ENCODE measurements at places on chromosomes 1 and 21. TPM values are rescaled to one million over a fixed set of nuclear protein-coding genes. Genes with fewer than 3 reads are reported as not detected.
A peak's percentile ranks its signal among the peaks of the same experiment; 100 is the strongest.

The MPZ gene
- total RNA-seq, result 4.2 TPM

- DNase-seq, result no peak
- no peaks in the 10 kb centered on the region for H3K27me3 ChIP-seq
These were observed 26.1 kb downstream of the PADI6 start for GRCh38 chr1:17397910-17398695.

- no peak for DNase-seq
- peaks cover 15% of the 10 kb centered on the region for H3K4me1 ChIP-seq
- H3K27me3 ChIP-seq, result no peaks in the 10 kb centered on the region
- H3K36me3 ChIP-seq, result no peaks in the 10 kb centered on the region
- H3K27ac ChIP-seq, result no peak overlapping the region
- no peak overlapping the region for H3K4me3 ChIP-seq
These were observed 46.1 kb upstream of the SRP9 start for GRCh38 chr1:225731491-225731890.

DNA sequence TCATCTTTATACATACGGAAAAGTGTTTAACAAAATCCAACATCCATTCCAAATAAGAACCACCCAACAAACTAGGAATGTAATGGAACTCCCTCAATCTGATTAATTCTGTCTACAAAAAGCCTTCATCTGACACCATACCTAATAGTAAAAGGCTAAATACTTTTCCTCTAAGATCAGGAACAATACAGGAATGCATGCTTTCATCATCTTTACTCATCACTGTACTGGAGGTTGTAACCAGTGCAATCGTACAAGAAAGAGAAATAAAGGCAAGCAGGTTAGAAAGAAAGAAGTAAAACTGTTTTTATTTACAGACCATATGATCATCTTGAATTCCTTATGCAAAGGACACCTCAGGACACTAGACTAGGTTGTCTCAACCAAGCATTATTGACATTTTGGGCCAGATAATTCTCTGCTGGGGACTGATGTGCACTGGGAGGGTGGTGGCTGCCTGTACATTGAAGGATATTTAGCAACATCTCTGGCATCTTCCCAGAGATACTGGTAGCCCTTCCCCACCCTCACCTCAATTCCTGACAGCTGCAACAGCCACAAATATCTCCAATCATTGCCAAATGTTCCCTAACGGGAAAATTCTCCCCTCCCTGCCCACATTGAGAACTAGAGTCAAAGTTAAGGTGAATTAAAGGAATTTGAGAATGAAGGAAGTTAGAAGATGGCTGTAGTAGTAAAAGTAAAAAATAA lies 30.6 kb upstream of the INSL5 start:
- H3K27ac ChIP-seq, result no peak overlapping the region
- H3K4me1 ChIP-seq, result no peaks in the 10 kb centered on the region
- DNase-seq, result no peak
- H3K27me3 ChIP-seq, result no peaks in the 10 kb centered on the region
- no peak overlapping the region for H3K4me3 ChIP-seq

The SORT1 gene
- total RNA-seq, result 212 TPM

- no peaks in the 10 kb centered on the region for H3K27me3 ChIP-seq
- H3K4me1 ChIP-seq, result no peaks in the 10 kb centered on the region
- no peak overlapping the region for H3K27ac ChIP-seq
- peak; percentile 16 for DNase-seq
- H3K36me3 ChIP-seq, result no peaks in the 10 kb centered on the region
- no peak overlapping the region for H3K4me3 ChIP-seq
These were observed 241.8 kb upstream of the KIAA0040 start for GRCh38 chr1:175434283-175434860.

- no peaks in the 10 kb centered on the region for H3K36me3 ChIP-seq
- no peaks in the 10 kb centered on the region for H3K27me3 ChIP-seq
- no peak overlapping the region for H3K27ac ChIP-seq
- H3K4me1 ChIP-seq, result peaks cover 18% of the 10 kb centered on the region
- H3K4me3 ChIP-seq, result no peak overlapping the region
These were observed 199.1 kb downstream of the SLC45A1 start for GRCh38 chr1:8516793-8517556.

The OSCP1 gene
- 72.1 TPM for total RNA-seq

The LAPTM5 gene
- total RNA-seq, result 16.3 TPM

The AMY1B gene
- total RNA-seq, result not detected

DNA sequence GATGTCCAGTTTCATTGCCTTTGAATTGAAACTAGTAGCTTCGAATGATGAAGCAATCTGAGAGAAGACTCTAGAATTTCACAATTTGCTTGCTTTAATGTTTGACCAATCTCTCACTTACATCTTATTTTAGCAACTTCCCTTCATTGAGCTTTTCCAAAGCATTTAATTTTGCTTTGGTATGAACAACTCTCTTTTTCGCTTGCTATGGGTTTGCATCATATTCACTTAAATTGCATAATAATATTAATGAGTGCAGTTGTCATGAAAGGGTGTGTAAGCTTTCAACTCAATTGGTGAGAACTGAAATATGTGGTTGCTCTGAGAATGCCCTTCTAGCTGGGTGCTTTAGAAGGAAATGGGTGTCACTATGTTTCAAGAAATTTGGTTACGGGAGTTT lies 309.2 kb downstream of the HLX start:
- H3K4me1 ChIP-seq, result no peaks in the 10 kb centered on the region
- no peaks in the 10 kb centered on the region for H3K27me3 ChIP-seq
- no peak for DNase-seq

DNA sequence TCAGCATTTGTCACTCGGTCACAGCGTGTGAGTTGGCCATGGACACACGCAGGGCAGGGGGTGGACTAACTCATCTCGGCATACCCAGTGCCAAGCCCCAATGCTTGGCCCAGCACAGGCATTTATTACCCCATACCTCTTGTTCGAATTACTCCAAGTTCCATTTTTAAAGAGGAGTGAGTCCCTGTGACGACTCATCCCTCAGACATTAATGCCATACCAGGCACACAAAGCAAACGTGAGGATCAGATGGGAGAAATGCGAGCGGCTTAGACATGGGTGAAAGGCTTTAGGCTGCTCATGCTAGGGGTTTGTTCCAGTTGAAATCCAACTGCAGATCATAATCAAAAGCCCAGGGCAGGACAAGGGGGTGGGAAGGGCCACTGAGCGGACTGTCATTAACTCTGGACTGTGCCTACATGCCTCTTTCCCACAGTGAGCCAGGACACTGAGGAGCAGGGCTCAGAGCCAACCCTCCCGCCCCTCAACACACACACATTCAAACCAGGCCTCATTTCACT lies 118.5 kb upstream of the NGF start:
- no peaks in the 10 kb centered on the region for H3K27me3 ChIP-seq
- no peaks in the 10 kb centered on the region for H3K4me1 ChIP-seq
- DNase-seq, result no peak
- H3K4me3 ChIP-seq, result no peak overlapping the region
- H3K27ac ChIP-seq, result no peak overlapping the region

GRCh38 chr1:61836649-61837048 lies 94.4 kb downstream of the PATJ start:
- no peaks in the 10 kb centered on the region for H3K4me1 ChIP-seq
- peak overlapping the region; percentile 77 for H3K27ac ChIP-seq
- peak; percentile 56 for DNase-seq

DNA sequence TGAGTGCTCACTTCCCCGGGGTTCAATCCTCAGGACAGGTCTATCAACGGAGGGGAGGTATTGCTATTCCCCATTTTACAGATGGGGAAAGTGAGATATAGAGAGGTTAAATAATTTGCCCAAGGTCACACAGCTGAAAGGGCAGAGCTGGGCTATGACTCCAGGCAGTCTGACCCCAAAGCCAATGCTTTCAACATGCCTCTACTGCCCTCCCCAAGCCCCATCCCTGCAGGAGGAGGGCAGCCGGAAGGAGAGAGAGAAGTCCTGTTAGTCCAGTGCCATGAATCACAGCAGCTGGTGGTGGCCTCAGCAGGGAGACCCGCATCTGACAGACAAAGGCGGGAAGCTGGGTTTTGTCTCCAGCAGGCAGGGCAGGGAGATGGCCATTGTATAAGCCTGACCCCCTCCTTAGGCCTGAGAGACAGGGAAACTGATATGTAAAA lies 20.0 kb upstream of the CLIC4 start:
- no peaks in the 10 kb centered on the region for H3K27me3 ChIP-seq
- H3K36me3 ChIP-seq, result no peaks in the 10 kb centered on the region
- peaks cover 21% of the 10 kb centered on the region for H3K4me1 ChIP-seq
- no peak for DNase-seq
- no peak overlapping the region for H3K4me3 ChIP-seq
- peak overlapping the region; percentile 66 for H3K27ac ChIP-seq

DNA sequence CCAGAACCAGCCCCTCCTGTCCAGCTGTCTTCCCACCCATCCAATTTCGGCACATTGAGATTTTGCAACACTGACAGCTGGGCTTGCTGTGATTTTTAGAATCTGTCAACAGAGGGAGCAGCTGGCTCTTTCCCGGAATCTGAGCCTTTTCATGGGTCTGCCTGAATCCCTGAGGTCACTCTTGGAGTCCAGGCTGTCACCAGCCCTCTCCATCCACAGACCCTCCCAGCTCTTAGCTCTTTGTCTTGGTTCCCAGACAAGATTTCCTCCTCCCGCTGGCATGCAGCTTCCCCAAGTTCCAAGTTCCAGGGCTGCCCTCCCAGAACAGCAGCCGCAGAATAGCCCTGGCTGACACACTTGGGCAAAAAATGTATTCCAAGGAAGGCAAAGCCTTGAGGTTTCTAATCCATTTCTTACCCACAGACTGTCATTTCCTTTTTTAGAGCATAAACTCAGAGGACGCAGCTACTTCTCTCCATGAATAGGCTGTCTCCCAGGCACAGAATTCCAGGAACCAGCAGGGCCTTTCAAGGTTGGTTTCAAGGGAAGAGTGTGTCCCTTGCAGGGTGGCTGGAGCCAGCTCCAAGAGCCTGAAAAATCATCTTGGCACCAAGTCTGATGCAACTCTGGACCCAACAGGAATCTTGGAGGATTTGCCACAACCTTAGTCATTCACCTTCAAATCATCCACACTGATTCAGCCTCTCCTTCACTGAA lies 7.1 kb upstream of the TMEM61 start:
- no peaks in the 10 kb centered on the region for H3K27me3 ChIP-seq
- H3K4me3 ChIP-seq, result no peak overlapping the region
- peak; percentile 54 for DNase-seq

DNA sequence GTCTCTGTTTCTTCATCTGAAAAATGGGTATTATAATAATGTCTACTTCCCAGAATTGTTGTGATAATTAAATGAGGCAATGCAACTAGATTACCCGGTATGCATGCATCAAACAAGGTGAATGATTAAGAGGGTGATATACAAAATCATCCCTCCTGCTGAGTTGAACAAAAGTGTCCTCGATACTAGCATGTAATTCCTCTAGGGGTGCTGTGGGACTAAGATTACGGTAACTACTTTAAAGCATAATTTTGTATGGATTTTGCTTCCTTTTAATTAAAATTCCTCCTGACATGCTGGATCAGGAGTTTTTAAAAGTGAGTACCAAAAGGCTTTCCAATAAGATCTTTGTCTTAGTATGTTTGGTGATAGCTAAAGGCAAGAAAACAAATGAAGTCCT lies 98.7 kb upstream of the PRMT6 start:
- no peaks in the 10 kb centered on the region for H3K36me3 ChIP-seq
- H3K4me3 ChIP-seq, result no peak overlapping the region
- no peak overlapping the region for H3K27ac ChIP-seq
- H3K27me3 ChIP-seq, result no peaks in the 10 kb centered on the region

The NBPF4 gene
- 6.9 TPM for total RNA-seq

The RGS7 gene
- total RNA-seq, result 5.4 TPM

DNA sequence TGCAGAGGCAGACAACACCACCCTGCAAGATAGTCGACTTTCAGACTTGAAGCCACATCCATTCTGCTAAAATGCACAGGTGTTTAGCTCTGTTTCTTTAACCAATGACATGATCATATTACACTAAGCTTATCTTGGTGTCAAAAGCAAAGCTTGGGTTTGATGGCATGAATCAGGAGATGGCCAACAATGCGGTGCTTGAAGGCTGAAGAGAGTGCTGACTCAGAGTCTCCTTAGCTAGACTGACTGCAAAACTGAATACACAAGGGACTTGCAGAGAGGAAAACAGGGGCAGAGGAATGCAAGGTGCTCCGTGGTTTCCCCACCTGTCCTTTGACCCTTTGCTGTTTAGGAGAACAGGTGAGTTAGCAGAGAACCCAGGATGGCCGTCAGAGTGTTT lies 262.6 kb downstream of the SIPA1L2 start:
- no peak overlapping the region for H3K27ac ChIP-seq
- H3K4me3 ChIP-seq, result no peak overlapping the region
- H3K36me3 ChIP-seq, result no peaks in the 10 kb centered on the region
- no peaks in the 10 kb centered on the region for H3K27me3 ChIP-seq

GRCh38 chr1:171247501-171247900 lies 793 bp upstream of the FMO1 start:
- no peaks in the 10 kb centered on the region for H3K27me3 ChIP-seq
- no peaks in the 10 kb centered on the region for H3K36me3 ChIP-seq
- no peak overlapping the region for H3K4me3 ChIP-seq
- no peaks in the 10 kb centered on the region for H3K4me1 ChIP-seq

DNA sequence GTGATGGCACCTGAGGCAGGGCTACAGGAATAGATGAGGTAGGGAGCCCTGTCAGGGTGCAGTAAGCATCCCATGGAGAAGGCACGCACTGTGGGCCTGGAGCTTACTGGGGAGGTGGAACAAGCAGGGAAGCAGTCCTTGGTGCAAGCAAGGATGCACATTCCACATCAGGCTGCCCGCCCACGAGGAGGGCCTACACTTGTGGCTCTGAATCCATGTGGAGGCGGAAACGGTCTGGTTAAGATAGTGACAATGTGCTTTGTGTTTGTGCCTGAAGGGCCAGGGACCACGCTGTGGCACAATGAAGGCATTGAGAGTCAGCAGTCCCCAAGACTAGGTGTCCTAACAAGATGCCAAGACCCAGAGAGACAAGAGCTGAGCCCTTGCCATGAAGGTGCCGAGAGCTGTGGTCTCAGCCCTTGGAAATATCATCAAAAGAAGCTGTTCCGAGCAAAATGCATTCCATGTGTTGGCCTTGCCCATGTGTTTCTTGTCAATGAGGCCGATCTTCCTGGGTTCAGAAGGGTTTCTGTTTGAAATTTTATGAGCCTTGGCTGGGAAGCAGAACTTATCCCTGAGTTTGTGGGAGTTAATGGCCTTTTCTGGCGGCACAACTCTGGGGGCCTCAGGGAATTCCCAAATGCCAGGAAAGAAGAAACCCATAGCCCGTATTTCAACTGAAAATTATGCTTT lies 111.9 kb downstream of the NGF start:
- no peaks in the 10 kb centered on the region for H3K4me1 ChIP-seq
- DNase-seq, result no peak
- H3K27ac ChIP-seq, result no peak overlapping the region
- no peak overlapping the region for H3K4me3 ChIP-seq
- no peaks in the 10 kb centered on the region for H3K36me3 ChIP-seq
- no peaks in the 10 kb centered on the region for H3K27me3 ChIP-seq

DNA sequence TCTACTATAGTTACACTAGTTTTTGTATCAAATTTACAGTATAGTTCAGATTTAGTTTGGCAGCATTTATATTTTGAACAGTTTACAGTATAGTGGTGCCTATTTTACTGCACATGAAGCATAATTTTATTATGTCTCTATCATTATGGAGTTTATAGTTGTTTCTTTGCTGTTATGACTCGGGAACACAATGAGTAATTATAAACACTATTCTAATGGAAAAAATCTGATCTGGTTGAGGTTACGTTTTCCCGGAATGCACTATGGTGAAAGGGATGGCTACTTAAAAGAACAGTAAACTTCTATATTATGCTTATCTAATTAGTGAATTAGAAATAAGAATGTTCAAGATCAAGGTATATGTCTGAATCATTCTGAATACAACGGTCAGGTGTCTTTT lies 10.6 kb downstream of the LCA5L start:
- no peak overlapping the region for H3K27ac ChIP-seq
- H3K4me3 ChIP-seq, result no peak overlapping the region
- no peaks in the 10 kb centered on the region for H3K27me3 ChIP-seq
- H3K4me1 ChIP-seq, result no peaks in the 10 kb centered on the region
- no peaks in the 10 kb centered on the region for H3K36me3 ChIP-seq

The GJB3 gene
- total RNA-seq, result 0.55 TPM
